ENCODE measurements at places on chromosomes 7 and 10. TPM values are rescaled to one million over a fixed set of nuclear protein-coding genes. Genes with fewer than 3 reads are reported as not detected.

HSPA12A gene
- total RNA-seq = 0.05 TPM

RPEL1 gene
- total RNA-seq = not detected

SORCS1 gene
- not detected for total RNA-seq

CTAGE8 gene
- 2.1 TPM for total RNA-seq

STEAP4 gene
- total RNA-seq = not detected

Data from activated naive CD4-positive, alpha-beta T cell treated with anti-CD3 and anti-CD28 coated beads, Interleukin-2, amount 10 ng/mL, durations not matched to agents 5 hours and 36 hours (primary cell).